ENCODE measurements at places on chromosomes 13 and 19.

GRCh38 chr19:51461723-51462161 is 3.5 kb upstream of the SIGLEC8 start:
- no peak for DNase-seq

DNA sequence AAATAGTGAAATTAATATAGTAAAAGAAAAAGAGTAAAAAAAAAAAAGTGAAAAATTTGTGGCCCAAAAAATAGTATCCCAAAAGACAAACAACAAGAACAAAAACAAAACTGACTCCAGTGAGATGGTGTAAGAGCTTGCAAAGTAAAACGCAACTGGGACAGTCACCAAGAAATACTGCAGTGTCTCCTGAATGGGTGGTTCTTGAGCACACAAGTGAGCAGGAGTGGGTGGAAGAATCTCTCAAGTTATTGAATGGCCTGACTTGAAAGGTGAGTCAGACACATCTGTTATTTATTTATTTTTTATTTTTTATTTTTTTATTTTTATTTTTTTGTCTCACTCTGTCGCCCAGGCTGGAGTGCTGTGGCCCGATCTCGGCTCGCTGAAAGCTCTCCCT is 1.9 kb downstream of the ZNF493 start:
- no peak for DNase-seq

- DNase-seq = peak; percentile 27
Measured at GRCh38 chr13:40490086-40490758, 176.2 kb downstream of the FOXO1 start.

DNA sequence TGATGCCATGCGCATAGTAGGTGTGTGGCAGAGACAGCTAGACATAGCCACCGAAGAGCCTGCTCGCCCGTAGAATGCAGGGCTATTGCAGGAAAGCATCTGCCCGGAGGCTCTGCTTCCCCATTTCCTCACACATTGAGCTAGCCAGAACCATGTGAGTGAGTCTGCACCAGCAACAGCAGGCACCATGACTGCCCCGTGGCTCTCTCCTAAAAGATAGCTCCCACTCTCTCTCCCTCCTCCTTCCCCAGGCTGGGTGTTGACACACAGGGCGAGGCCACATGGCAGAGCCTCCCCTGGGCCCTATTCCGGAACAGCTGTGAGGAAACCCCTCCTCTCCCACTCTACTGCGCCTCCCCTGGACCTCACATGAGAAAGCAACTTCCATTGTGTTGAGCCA is 52.3 kb upstream of the ATP12A start:
- DNase-seq = no peak
